ENCODE measurements at places on chromosomes 5 and 9.

- no peak for DNase-seq
Measured at GRCh38 chr5:154118385-154118784, 72.1 kb upstream of the GALNT10 start.

DNA sequence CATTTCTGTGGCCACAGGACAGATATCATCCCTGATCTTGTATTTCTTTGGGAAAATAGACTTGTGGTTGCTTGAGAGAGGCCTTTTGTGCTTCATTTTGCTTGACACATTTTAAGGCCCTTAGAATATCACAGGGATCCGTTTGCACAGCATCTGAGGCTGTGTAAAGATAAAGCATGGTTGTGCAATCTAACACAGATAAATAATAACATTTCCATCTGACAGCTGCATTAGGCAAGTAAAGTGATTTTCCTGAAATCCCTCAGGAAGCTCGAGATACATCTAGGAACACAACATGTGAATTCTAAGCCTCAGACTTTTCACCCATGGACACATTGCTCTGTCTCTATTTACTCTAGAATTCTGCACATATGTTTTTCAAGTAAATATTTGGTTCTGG, 212.8 kb upstream of the ADAMTSL1 start:
- no peak for DNase-seq

DNA sequence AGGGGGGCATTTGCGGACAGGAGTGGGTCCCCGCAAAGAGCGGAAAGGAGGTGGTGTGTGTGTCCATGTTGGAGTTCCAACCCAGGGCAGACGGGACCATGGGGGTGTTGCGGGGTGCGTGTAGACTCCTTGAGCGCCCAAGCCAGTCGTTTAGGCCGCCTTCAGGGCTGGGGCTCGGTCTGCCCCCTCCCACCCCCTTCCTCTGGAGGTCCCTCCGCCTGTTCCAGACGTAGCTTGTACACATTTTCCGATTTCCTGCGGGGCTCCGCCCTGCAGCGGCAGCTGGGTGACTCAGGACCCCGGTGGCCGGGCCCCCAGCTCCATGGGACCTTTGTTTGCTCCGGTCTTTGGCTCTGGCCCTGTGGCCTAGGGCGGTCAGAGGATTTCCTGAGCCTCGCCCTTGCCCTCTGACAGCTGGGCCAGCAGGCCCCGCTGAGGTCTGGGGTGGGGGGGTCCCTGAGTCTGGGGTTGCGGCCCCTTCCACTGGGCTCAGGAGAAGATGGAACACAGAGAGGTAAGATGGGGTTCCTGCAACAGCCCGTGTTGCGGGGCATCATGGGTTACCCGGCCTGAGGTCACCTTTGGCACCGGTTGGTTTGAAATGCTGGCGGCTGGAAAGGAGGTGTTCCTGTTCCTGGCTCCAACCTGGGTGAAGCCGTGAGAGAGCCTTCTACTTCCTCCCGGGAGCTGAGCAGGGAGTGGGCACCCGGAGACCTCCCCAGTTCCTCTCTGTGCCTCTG, 1.5 kb downstream of the PKN3 start:
- DNase-seq: no peak

DNA sequence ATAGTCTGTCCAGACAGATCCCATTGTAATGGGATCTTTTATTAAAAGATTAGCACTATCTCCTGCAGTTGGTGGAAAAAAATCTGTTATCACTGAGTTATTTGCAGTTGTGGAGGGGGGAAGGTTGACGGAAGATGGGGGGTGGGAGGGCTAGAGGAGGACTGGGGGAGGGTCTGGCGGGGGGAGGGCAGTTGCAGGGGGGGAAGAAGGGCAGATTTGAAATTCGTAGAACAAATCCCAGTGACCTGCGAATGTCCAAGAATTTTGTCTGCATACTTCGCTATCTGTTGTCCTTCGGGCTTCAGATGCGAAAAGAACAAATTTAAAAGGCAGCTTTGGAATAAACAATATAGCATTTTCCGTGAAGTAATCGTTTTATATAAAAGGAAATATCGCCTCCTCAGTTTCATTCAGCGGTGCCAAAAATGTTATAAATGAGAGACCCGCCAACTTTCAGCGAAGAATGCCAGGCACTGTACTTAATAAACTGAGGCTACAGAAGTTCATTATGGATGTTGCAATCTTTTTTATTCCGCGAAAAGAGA, 1.3 kb upstream of the FST start:
- no peak for DNase-seq

- no peak for DNase-seq
Measured at GRCh38 chr9:125142560-125143376, 560 bp downstream of the SCAI start.

- no peak for DNase-seq
Measured at GRCh38 chr5:8884029-8884428, 661.8 kb downstream of the SEMA5A start.

DNA sequence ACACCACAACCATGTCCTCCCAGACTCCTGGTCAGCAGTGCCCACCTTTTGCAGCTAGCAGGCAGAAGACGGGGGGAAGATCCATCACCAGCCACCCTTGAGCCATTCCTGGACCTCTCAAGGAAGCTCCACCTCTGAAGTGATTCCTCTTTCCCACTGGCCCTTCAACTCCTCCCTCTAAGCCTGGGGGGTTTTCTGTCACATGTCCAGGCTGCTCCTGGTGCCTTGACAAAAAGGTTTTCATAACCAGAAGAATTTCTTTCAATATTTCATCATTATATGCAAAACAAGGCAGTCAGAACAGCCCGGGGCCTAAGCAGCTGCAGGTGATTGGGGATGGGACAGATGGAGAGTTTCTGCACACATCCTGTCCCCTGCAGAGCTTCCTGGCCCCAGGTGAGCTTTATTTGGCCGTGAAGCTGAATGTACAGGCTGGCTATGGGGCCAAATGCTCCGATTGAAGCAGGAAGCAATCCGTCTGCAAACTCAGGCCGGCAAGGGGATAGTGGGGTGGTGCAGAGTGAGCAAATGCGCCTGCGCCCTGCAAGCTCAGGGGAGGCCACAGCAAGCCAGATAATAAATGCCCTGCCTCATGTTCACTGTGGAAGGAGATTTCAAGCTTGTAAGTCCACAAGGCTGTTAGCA, 173.5 kb downstream of the C5orf15 start:
- no peak for DNase-seq

GRCh38 chr5:14727428-14727865, 62.9 kb downstream of the OTULIN start:
- DNase-seq: peak; percentile 59

DNA sequence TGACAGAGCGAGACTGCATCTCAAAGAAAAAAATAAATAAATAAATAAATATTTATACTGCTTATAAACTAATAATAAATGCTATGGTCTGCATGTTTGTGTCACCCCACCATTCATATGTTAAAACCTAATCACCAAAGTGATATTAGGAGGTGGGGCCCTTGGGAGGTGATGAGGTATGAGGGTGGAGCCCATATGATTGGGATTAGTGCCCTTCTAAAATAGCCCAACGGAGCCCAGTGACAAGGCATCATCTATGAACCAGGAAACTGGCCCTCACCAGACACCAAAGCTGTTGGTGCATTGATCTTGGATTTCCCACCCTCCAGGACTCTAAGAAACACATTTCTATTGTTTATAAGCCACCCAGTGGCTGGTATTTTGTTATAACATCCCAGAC, 5.1 kb downstream of the FXN start:
- no peak for DNase-seq

GRCh38 chr5:172721455-172722326, 49.3 kb downstream of the DUSP1 start:
- no peak for DNase-seq

GRCh38 chr5:168962306-168962705, 338.6 kb downstream of the SLIT3 start:
- no peak for DNase-seq

- DNase-seq: no peak
Measured at GRCh38 chr5:142100307-142100706, 8.3 kb upstream of the NDFIP1 start.

GRCh38 chr5:143898381-143898780, 86.4 kb downstream of the HMHB1 start:
- no peak for DNase-seq

GRCh38 chr5:102295534-102296177, 428 bp downstream of the SLCO4C1 start:
- DNase-seq: no peak

- no peak for DNase-seq
Measured at GRCh38 chr9:122348288-122348777, 22.5 kb upstream of the PTGS1 start.

- DNase-seq: no peak
Measured at GRCh38 chr5:73451224-73452130, 2.9 kb upstream of the FOXD1 start.

- DNase-seq: no peak
Measured at GRCh38 chr5:74810915-74811314, 43.9 kb downstream of the NSA2 start.

DNA sequence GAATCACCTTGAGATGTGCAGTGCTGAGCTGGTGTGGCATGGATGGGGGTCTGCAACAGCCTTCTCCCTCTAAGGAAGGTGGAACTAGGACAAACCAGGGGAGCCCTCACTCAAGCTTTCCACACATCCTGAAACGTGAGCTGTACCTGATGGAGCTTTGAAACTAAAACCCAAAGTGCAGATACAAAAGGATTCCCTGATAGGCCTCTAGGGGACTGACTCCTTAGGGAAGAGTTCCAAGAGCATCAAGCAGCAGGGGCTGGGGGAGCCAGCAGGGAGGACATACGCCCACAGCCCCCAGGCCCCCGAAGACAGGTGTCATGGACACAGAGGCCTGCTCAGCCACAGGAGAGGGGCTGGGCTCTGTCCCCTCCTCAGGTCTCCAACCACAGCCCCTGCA, 17.7 kb downstream of the ARHGEF37 start:
- no peak for DNase-seq

GRCh38 chr5:139251695-139252288, 41.7 kb upstream of the MATR3 start:
- peak; percentile 50 for DNase-seq

GRCh38 chr9:69078581-69078980, 43.0 kb downstream of the FXN start:
- no peak for DNase-seq

GRCh38 chr9:113567361-113568080, 104.0 kb downstream of the RGS3 start:
- DNase-seq: no peak

GRCh38 chr5:153402550-153402949, 87.9 kb upstream of the GRIA1 start:
- no peak for DNase-seq

GRCh38 chr5:110268985-110269384, 457.5 kb downstream of the TMEM232 start:
- DNase-seq: no peak

GRCh38 chr5:73513996-73514395, 15.8 kb downstream of the BTF3 start:
- no peak for DNase-seq

DNA sequence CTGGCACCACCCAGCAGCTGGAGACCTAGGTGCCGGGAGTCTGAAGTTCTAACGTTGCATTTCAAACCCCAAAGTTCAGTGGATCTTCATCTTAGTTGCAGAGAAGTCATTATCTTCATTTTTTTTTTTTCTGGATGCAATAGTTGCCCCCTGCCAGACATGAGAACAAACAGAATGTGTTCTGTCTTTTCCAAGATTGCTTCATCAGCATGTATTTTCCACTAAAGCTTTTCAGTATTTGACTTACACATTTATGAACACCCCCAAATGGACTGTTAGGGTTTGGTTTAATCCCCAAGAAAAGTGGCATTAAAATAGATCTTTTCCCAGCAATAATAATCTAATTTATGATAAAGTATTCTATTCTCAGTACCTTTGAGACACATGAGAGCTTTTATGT, 135.2 kb upstream of the OSMR start:
- no peak for DNase-seq

DNA sequence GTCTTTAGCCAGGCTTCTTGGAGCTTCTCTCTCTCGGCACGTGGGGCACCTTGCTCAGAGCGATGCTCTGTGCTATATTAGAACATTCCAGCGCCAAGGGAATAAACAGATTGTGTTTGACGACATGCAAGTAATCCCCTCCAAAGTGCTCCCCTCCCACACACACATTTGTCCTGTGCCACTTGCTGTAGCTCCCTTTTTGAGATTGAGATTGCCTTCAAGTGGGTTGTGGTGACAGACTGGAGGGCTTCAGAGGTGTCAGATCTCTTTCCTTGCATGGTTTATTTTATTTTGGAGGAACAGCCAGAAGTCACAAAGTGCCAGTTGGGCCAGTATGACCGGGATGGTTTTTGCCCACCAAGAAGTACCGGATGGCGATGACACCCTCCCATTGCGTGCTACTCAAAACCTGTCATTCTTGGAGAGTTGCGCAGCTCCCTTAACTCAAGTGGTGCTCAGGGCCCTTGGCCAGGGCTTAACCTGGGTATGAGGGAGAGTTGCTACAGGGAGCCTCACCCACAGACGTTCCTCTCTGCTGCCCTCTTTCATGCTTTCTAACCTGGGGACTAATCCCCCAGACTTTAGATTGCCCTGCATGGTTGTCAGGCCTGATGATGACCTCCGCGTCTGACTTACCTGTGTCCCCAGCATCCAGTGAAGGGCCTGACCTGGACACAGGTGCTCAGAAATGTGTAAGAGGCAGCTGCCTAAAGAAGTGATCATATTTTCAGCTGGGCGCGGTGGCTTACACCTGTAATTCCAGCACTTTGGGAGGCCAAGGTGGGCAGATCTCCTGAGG, 18.8 kb upstream of the RPL26L1 start:
- no peak for DNase-seq

GRCh38 chr9:87392086-87392485, 105.6 kb upstream of the DAPK1 start:
- DNase-seq: no peak

DNA sequence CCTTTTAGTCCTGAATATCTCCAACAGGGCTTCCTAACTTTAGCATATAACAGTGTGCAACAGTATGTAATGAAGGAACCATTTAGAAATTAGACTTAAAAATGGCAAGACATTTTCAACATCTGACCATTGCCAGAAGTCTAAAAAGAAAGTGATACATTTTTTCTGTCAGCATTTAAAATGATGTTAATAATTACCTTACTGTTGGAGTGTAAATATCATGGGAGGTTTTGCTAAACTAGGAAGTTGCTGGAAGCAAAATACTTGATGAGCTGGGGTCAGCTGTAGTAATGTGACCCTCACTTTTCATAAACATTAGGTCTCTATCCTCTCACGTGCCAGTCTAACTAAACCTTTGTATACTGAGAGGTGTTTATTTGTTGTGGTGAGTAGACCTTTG, 68.8 kb downstream of the NTRK2 start:
- DNase-seq: no peak

DNA sequence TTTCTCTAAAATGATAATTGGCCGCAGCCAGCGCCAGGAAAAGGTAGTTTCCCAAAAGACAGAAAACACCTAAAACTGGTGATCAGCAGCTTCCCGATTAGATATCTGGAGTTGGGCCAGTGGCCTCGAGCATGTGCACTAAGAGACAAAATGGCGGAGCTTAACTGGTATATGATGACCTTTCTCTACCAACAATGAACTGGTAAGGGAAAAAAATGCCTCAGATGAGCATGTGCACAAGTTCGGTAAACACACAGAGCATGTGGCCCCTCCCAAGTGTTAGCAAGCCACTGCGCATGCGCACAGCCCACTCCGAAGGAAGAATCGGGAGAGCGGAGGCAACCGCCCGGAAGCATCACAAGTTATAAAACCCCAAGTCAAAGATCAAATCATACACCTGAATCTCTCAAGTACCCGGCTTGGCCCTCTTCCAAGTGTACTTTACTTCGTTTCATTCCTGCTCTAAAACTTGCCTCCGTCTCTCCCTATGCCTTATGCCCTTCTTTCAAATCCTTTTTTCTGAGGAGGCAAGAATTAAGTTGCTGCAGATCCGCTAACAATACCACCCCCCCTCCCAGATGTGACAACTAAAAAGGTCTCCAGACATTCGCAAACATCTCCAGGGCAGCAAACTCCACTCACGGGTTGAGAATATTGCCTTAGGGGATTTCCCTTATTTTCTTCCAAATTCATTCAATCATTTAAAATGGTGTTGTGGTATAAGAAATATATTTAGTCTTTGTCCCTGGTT, 15.0 kb upstream of the PTBP3 start:
- no peak for DNase-seq
